Epithelial cell of esophagus (primary cell): ENCODE measurements at places on chromosomes 1 and 21.

GRCh38 chr1:5765483-5765882 lies 226.7 kb downstream of the NPHP4 start:
- DNase-seq = no peak

- DNase-seq = no peak
These were observed 4.2 kb downstream of the THEMIS2 start for GRCh38 chr1:27876341-27877114.

DNA sequence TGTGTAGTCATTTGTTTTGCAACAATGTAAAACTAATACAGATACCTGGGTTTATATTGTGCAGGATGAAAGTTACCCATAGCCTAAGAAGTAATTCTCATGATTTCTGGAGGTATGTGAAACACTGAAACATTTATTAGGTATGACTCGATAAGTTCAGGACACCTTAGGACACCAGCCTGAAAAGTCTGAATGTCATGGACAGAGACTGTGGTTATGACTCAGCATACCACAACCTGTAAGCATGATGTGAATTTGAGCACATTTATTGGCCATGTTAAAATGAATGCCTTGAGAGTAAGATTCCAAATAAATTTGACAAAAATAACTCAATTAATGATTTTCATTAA lies 1471.7 kb upstream of the B3GALT2 start:
- peak; percentile 48 for DNase-seq

- DNase-seq = no peak
These were observed 149.7 kb upstream of the VANGL1 start for GRCh38 chr1:115492019-115492595.

GRCh38 chr1:52746189-52746588 lies 19.9 kb downstream of the ZYG11B start:
- DNase-seq = no peak
